Astrocyte of the cerebellum (primary cell): ENCODE measurements at places on chromosomes 13 and 19.

DNA sequence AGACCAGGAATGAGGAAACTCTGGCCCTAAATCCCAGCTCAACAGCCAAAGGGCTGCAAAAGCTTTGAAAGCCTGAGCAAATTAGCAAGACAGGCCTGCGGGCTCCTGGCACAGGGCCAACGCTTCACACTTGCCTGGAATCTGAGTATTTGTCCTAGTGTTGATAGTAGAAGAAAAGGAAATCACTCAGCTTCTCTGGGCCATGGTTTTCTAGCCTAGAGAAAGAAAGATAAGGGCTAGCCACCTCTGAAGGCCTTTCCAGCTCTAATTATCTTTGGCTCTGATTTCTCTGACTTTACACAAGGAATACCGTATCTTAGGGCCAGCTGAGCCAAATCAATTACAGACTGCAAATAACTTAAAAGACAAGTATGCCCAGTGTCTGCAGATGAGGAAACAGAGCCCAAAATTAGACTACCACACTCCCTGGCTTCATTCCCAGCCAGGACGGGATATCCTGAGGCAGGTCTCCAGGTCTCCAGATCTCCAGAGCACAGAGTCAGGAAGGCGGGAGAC, 69.6 kb downstream of the STK24 start:
- DNase-seq: peak; percentile 53

DNA sequence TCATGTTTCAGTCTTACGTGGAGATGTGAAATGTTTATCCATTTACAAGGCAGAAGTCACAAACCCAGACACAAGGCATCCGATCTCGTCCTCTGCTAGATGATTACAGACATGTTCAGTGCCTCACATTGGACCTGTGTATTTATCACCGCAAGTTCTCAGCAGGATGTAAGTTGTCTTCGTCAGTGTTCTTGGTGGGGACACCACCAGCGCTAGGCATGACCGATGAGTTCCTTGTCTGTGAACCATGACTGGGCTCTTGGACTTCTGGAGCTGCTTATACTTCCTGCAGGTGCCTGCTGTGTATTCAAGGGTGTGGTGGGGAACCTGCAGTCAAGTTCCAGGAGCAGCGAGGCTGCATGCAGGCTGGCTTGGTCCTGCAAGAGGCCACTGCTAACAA, 105.4 kb downstream of the URI1 start:
- no peak for DNase-seq

- DNase-seq: peak; percentile 1
These were observed 57.4 kb downstream of the ZNF728 start for GRCh38 chr19:22945560-22945959.

GRCh38 chr19:57210381-57210780, 19.1 kb downstream of the ZNF264 start:
- DNase-seq: no peak

GRCh38 chr13:32081591-32081990, 50.0 kb downstream of the FRY start:
- DNase-seq: no peak

DNA sequence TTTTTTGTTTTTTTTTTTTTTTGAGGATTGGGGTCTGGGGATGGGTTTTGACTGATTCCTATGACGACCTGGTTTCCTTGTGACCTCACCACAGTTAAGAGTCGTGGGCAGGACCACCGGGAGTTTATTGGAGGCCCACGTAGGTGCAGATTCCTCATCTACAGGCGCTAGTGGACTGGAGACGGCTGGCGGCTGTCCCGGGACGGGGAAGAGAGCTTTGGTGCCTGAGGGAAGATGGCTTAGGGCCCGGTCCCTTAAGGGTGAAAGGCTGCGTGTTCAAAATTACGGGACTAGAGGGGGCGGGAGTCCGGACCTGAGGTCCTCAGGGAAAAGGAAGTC, 682 bp upstream of the TEAD2 start:
- DNase-seq: no peak

- DNase-seq: no peak
These were observed 18.4 kb upstream of the RNASEH2B start for GRCh38 chr13:50891206-50891605.

GRCh38 chr19:18529782-18530181, 7.9 kb upstream of the ELL start:
- DNase-seq: no peak

DNA sequence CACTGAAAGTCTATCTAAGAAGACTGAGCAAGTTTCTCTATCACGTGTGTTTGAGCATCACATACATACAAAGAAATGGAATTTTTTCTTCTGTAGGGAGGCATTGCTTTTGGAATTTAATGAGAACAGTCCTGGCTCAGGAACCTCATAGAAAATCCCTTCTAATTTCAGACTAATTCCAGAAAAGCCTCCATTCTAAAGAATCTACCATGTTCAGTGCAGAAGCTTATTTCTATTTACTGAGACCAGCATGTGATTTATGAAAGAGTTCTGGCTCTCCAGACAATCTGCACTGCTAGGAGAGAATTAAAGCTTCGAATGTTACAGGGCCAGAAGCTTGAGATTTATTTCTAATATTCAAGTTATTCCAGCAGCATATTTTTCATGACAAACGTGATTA, 186.8 kb downstream of the TBC1D4 start:
- no peak for DNase-seq

DNA sequence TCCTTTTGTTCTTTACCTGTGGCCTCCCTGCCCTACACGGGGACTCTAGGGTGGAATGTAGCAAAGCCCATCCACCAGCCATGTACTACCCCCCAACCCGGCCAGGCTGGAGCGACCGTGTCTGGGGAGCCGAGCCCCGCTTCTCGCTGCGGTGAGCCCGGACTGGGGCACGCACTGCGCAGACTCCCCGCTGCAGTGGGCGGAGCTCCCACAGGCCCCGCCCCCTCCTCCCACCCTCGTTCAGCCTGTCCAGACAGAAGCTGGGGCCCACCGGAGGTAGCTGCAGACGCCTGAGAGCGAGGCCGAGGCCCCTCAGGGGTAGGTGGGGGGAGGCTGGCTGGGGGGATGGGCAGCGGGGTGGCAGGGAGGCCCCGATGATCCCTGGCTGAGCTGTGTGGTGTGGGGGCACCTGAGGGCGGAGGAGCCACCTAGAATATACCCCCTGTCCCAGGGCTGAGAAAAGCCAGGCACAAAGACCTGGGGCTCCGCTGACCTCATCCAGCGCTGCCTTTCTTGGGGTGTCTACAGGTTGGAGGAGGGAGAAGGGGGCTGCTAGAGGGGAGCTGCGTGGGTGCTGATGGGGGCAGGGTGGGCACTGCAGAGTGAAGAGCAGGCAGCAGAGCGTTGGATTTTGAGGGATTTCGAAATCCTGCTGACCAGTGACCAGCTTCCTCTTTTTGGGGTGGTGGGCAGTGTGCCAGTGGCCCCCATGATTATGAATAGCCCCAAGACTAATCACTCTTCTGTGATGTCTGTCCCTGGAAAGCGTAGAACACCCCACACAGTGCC, 17.3 kb downstream of the PLD3 start:
- peak; percentile 16 for DNase-seq

- DNase-seq: no peak
These were observed 1219.5 kb upstream of the PCDH20 start for GRCh38 chr13:62635161-62635560.

- DNase-seq: no peak
These were observed 15.4 kb downstream of the TNFAIP8L1 start for GRCh38 chr19:4654437-4655361.

DNA sequence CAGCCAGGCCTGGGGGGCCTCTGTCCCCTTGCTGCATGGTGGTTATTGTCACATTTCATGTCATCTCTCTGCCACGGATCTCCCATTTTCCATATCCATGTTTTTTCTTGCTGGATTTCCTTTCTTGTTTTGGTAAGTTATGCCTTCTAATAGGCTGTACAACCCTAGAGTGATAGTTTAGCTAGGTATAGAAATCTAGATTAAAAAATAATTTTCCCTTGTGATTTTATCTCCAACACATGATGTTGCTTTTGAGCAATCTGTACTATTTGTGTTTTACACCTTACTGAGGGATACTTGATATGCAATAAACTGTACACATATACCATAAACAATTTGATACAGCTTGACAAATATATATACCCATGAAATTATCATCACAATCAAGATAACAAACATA, 17.0 kb downstream of the SOX1 start:
- no peak for DNase-seq

- DNase-seq: no peak
These were observed 155.0 kb upstream of the SERP2 start for GRCh38 chr13:44218501-44219240.

- peak; percentile 12 for DNase-seq
These were observed 1.9 kb upstream of the LMTK3 start for GRCh38 chr19:48513289-48514122.

GRCh38 chr13:28325022-28325421, 169.9 kb downstream of the FLT1 start:
- no peak for DNase-seq

- DNase-seq: no peak
These were observed 6.1 kb downstream of the LIPE start for GRCh38 chr19:42421101-42421500.

GRCh38 chr19:49472936-49473335, 1.1 kb upstream of the FLT3LG start:
- DNase-seq: no peak

DNA sequence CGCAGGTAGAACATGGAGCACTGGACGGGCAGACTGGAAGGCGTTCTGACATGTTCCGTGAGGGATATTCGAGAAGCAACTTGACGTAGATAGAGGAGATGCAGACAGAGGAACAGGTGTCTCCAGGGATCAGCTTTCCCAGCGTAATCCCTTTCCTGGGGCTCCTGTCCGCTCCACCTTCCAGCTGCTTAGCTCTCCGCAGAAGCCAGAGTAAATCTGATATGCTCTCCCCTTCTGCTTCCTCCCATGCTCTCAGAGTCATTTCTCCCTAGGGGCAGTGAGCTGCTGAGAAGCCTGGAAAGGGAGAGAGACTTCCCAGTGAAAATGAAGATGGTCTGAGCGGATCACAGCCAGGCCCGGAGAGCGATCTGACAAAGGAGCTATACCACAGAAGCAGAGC, 23.0 kb upstream of the OLFM4 start:
- DNase-seq: no peak

DNA sequence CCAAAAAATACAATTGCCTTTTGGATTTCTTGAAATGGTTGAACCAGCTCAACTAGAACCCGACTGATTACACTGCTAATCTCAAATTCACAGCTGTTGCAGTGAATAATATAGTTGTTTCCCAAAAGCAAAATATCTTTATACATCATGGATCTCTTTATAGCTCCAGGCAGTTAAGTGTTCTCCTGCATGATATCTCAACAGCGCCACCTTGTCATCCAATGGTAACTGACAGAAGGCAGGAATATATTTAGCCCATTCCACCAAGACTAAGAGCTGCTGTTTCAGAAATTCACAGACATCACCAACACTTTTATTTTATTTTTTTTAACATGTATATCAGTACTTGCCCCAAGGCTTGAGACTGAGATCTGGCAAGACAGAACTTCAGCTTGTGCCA, 1141.0 kb upstream of the PRR20A start:
- DNase-seq: no peak

DNA sequence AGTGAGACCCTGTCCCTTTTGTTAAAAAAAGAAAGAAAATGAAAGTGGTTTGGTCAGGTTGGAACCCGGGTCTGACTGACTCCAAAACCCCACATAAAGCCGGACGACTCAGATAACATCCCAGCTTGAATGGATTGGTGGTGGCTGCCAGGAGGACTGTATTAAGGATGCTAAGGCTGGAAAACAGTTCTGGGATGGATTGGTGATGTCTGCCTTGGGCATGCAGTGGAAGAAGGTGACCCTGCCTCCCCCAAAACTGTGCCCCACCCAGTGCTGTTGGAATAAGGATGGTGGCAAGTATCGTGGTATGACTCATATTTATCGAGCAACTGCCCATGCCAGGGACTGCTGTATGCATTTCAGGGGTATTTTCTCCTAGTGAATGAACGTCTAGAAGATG, 18.5 kb upstream of the COLGALT1 start:
- DNase-seq: no peak

- no peak for DNase-seq
These were observed 108.1 kb upstream of the SOX1 start for GRCh38 chr13:111958612-111959395.

- peak; percentile 34 for DNase-seq
These were observed 19.0 kb downstream of the MRPS12 start for GRCh38 chr19:38949580-38950367.

GRCh38 chr19:22901431-22902130, 69.5 kb downstream of the ZNF723 start:
- no peak for DNase-seq

- DNase-seq: no peak
These were observed 1525.4 kb downstream of the SLITRK1 start for GRCh38 chr13:82356667-82357410.

DNA sequence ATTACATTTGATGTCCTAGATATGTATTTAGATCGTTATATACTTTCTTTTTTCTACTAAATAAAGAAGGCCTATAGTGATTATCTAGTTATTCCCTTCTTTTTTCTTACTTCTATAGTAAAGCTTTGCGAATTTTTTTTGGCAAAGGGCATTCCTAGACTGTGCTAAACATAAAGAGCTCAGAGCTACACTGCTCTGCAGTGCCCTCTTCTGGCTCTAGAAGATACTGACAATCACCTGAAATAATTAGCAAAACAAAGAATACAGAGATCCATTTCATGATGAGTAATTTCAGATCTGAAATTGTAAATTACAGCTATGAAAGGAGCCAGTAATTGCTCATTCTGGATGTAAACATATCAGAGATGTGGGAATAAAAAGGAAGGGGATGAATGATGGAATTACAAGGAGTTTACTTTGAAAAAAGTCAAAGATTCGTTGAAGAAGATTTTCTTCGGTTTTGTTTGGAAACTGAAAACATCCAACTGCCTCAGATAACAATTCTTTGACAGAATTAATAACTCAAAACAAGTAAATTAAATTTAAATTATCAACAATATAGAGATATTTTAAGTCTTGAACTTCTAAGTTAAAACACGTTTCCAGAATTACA, 288.5 kb downstream of the NALCN start:
- peak; percentile 49 for DNase-seq

GRCh38 chr19:32887572-32888215, 18.1 kb upstream of the SLC7A9 start:
- no peak for DNase-seq

- no peak for DNase-seq
These were observed 72.3 kb upstream of the RFC3 start for GRCh38 chr13:33745370-33746324.

GRCh38 chr13:107842562-107843180, 372.7 kb downstream of the LIG4 start:
- no peak for DNase-seq

DNA sequence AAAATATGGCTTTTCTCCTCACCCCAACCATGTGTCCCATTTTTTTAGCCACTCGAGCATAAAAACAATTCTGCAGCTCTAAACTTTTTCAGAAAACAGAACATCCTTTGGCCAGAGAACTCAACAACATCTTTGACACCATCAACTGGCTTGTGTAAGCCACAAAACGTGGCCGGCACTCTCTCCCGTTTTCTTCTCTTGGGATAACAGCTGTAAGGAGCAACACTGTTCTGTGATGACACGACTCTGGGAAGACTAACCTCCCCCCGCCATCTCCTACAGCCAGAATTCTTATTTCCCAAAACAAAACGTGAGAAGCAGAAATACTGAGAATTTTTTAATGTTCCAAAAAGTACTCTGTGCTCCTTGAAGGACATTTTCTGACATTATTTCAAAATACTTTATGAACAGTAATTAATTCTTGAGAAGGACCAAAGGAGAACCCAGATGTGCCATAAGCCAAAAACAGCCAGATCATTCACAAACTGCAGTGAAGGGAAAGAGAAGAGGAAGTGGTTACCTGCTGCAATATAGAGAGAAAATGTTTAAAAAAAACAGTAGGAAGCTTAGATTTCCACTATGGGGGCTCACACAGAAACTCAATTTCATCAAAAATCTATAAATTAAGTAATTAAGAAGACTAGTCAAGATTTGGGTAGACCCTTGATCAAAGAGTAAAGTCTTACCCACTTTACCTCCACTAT, 25.8 kb downstream of the COL4A1 start:
- no peak for DNase-seq

- no peak for DNase-seq
These were observed 15.6 kb upstream of the RNASEH2B start for GRCh38 chr13:50894012-50894411.
